Hair follicle dermal papilla cell (primary cell): ENCODE measurements at places on chromosomes 1 and 21. TPM values are rescaled to one million over a fixed set of nuclear protein-coding genes. Genes with fewer than 3 reads are reported as not detected.

Gene MAGOH
- 16.0 and 17.4 TPM in 2 replicates for total RNA-seq

Gene LAPTM5
- 0.97 TPM in 2 replicates for total RNA-seq

Gene CD84
- total RNA-seq = not detected in 2 replicates

Gene ATAD3C
- under 0.01 TPM in 2 replicates for total RNA-seq

Gene AMY1C
- not detected in 2 replicates for total RNA-seq

Gene OR10Z1
- not detected in 2 replicates for total RNA-seq

Gene CLDN14
- not detected in 2 replicates for total RNA-seq

Gene UMODL1
- under 0.01 TPM in 1 of 2 replicates, not detected in the other for total RNA-seq

Gene IL24
- 0.16 TPM in 1 of 2 replicates, not detected in the other for total RNA-seq

Gene L1TD1
- total RNA-seq = 0.97 and 1.7 TPM in 2 replicates

Gene OR2G6
- total RNA-seq = not detected in 2 replicates

Gene CKS1B
- 16.4 and 18.3 TPM in 2 replicates for total RNA-seq

Gene RFX5
- 31.3 and 33.4 TPM in 2 replicates for total RNA-seq

Gene ADCY10
- under 0.01 TPM in 1 of 2 replicates, not detected in the other for total RNA-seq

Gene CRYBG2
- total RNA-seq = not detected in 2 replicates

Gene SIK1
- total RNA-seq = 0.97 and 2.6 TPM in 2 replicates

Gene KRTAP27-1
- not detected in 2 replicates for total RNA-seq

Gene SPATA46
- total RNA-seq = not detected in 2 replicates

Gene FCRL2
- total RNA-seq = not detected in 2 replicates

Gene INTS3
- 44.7 and 53.4 TPM in 2 replicates for total RNA-seq

Gene SMCP
- not detected in 2 replicates for total RNA-seq

Gene VASH2
- not detected in 2 replicates for total RNA-seq

Gene DIO1
- not detected in 2 replicates for total RNA-seq

Gene C1orf141
- not detected in 2 replicates for total RNA-seq

Gene MAP1LC3C
- total RNA-seq = 0.16 and 0.61 TPM in 2 replicates

Gene STUM
- 4.6 and 8.9 TPM in 2 replicates for total RNA-seq

Gene CD1B
- total RNA-seq = not detected in 2 replicates

Gene PLEKHO1
- total RNA-seq = 48.5 and 66.8 TPM in 2 replicates

Gene ACOT11
- total RNA-seq = 5.2 and 6.8 TPM in 2 replicates

Gene CELA2B
- total RNA-seq = not detected in 2 replicates

Gene KRTAP13-2
- not detected in 2 replicates for total RNA-seq

Gene CNN3
- total RNA-seq = 294 and 354 TPM in 2 replicates

Gene CATSPERE
- total RNA-seq = 1.2 and 2.3 TPM in 2 replicates

Gene SLFNL1
- 0.65 and 1.2 TPM in 2 replicates for total RNA-seq

Gene TNFSF4
- total RNA-seq = 0.81 and 0.85 TPM in 2 replicates

Gene FCAMR
- total RNA-seq = not detected in 2 replicates

Gene LIPI
- not detected in 2 replicates for total RNA-seq

Gene CFHR4
- total RNA-seq = not detected in 2 replicates

Gene CTSS
- total RNA-seq = 4.7 and 9.4 TPM in 2 replicates

Gene CR1L
- total RNA-seq = not detected in 2 replicates

Gene OR2T2
- total RNA-seq = not detected in 2 replicates

Gene JAK1
- total RNA-seq = 202 and 244 TPM in 2 replicates

Gene SPOCD1
- total RNA-seq = 49.1 and 51.1 TPM in 2 replicates

Gene HSD3B2
- total RNA-seq = not detected in 2 replicates

Gene OR2T3
- not detected in 2 replicates for total RNA-seq

Gene FAM72C
- total RNA-seq = 0.24 and 0.32 TPM in 2 replicates
